T-helper 1 cell (primary cell): ENCODE measurements at places on chromosomes 1 and 21.
A peak's percentile ranks its signal among the peaks of the same experiment; 100 is the strongest.

DNA sequence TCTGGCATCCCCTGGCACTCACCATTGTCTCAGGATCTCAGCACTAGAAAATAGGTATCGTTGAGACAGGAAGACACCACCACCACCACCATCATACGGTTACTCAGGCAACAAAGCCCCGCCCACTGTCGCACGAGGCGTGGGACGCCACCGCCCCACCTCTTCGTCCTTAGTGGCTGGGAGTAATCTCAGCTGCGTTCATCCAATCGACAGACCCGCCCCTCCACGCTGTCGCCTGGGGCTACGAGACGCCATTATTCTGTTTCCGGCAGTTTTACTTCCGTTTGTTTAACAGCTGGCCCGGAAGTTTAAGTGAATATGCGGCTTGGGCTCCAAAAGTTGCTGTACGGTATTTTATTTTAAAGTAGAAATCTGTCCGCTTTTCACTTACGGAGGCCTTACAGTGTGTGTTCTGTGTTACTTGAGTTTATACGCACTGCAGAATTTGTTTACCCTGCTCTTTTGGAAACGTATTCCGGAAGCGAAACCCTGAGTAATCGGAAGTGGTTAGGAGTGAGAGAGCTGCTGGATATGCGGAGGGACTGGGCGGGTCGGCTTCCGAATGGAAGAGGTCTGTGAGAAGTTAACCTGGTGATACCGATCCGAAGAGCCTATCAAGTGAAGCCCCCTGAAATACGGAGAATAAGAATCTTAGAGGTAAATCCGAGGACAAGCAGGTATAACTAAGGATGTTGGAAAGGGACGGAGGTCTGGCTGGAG is at the start of the genes BLZF1 and NME7:
BLZF1 (plus strand) TSS at position 510 of the 720 bp plus-strand sequence. CDS start 1,328 bp downstream, outside the sequence.
NME7 (minus strand) TSS at position 112 of the 720 bp plus-strand sequence; CDS start at position 25, 87 bp downstream.
- DNase-seq = peak; percentile 95

- no peak for DNase-seq
Observed at GRCh38 chr1:24855474-24855873, 74.6 kb downstream of the RUNX3 start.

GRCh38 chr1:167668108-167668507 is 38.1 kb downstream of the RCSD1 start:
- no peak for DNase-seq

DNA sequence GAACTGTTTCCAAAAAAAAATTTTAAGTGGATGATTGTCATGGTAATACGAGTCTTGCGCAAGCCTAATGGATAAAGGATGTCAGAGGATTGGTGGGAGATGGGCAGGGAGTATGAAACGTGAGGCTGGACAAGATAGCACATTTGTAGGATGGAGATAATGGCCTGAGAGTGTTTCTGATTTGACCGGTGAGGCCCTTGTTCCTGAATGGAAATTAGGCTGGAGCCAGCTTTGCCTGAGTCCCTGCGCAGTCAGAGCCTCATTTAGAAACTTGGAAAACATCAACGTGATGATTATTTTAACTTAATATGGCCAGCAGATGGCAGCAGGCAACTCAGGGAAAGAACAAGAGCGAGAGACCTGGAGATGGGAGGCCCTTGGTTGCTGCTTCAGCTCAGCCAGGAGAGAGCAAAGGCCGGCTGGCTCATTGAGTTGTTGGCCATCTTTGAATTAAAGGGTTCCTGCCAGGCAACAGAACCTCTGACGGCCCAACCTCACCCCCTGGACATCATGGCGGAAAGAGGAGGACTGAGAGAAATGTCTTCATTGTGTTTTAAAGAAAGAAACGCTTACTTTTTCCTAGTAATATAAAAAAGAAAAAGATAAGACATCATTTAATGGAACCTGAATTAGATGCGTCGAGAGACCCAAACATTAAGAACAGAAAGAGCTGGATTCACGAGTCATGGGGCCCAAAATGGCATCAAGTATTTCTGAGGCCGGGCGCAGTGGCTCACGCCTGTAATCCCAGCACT is 80.3 kb downstream of the SELENOF start:
- DNase-seq = peak; percentile 54

GRCh38 chr1:221563476-221563921 is 178.4 kb downstream of the DUSP10 start:
- DNase-seq = no peak

DNA sequence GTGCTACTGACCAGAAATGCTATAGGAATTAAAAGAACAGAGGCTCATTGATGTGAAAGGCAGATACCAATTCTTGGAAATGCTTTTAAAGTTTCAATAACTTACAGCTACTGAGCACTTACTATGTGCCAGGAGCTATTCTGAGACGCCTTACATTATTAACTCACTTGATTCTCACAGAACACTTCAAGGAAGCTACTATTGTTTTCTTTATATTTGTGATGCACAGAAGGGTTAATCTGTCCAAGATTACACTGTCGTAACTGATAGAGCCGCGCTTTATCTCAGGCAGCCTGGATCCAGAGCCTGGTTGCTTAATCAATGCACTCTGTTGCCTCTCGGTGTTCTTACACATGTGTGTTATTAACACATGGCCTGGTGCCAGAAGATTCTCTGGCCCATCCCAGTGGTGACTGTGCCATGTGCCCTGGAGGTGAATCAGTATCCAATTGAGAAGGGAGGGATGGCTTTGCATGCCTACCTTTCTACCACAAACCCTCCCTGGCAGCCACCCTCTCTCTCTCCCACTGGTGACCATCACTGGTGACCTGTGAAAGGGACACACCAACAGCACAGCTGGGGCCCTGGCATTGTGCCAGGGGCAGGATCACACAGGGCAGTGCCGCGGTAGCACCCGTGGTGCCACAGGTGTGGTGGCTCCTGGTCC is 8.8 kb downstream of the FMO1 start:
- DNase-seq = no peak

DNA sequence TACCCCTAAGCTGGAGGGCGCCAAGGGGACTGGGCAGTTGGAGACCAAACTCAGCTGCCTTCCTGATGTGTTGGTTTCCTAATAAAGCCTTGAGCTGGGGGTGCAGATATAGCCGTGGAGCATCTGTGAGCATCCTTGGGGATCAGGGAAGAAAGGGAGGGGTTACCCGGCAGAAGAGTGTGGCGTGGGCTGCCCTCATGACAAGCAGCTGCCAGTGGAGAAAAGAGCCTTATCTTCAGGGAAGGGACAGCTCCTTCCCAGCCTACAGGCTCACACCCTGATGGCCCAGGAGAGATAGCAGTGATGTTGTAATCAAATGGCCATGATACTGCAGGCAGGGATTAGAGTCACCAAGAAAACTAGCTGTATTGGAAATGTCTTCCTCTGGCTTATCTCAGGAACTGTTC is 10.8 kb upstream of the NFASC start:
- DNase-seq = no peak

- no peak for DNase-seq
Observed at GRCh38 chr1:213606252-213606820, 381.4 kb upstream of the PROX1 start.

DNA sequence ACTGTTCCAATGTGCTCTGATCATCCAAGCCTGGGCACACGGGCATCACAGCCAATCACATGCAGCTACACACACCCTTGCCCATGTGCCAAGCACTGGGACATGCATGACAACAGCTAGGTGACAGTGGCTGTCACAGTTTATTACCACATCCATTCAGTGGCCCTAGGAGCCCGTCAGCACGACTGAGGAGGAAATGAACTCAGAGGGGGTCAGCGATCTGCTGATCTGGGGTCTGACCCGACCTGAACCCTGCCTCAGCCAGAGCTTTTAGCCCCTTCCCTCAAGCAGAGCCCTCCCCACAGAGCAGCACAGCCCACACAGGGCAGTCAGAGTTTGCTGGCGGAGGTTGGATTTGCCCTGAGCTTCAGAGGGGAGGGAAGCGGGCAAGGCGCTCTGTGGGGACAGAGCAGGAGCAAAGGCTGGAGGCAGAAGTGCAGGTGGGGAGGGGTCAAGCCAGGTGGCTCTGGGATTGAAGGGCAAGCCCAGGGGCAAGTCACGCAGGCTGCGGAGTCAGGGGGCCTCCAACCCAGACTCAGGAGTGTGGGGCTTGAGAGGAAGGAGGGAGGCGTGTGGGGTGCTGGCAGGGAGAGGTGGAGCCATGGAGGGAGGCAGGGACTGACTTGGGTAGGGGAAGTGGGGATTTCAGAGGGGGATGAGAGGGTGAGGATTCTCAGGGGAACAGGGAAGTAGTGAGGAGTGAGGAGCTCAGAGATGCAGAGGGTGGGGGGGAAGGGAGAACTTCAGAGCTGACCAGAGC is 10.4 kb downstream of the SH3BGRL3 start:
- DNase-seq = no peak

GRCh38 chr1:165915480-165915879 is 88.1 kb downstream of the UCK2 start:
- no peak for DNase-seq

GRCh38 chr1:230136453-230137336 is 69.7 kb downstream of the GALNT2 start:
- no peak for DNase-seq

- no peak for DNase-seq
Observed at GRCh38 chr1:22788254-22788661, 77.6 kb downstream of the EPHB2 start.

- DNase-seq = no peak
Observed at GRCh38 chr1:211329764-211330201, 3.1 kb downstream of the TRAF5 start.

- DNase-seq = no peak
Observed at GRCh38 chr1:69794831-69795230, 227.1 kb downstream of the LRRC7 start.

- no peak for DNase-seq
Observed at GRCh38 chr1:6269720-6270400, 9.0 kb upstream of the GPR153 start.

GRCh38 chr1:223226271-223226670 is 83.2 kb upstream of the TLR5 start:
- DNase-seq = no peak

GRCh38 chr1:167431909-167432650 is 86.2 kb downstream of the CD247 start:
- no peak for DNase-seq

DNA sequence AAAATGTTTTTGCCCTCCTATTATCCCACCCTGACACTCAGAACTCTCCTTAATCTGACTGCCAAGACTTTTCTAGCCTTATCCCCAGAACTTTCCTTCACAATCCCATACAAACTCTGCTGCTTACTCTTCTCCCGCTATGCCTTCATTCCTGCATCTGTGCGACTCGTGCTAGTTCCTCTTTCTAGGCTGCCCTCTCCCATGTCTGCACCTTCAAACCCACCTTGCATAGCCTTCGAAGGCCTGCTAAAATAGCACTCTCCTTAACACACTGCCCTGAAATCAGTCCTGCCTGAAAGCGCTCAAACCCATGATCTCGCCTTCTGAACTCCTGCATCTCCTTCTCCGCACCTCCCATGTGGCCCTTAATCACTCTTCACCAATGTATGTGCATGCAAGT is 2.5 kb upstream of the NCF2 start:
- DNase-seq = no peak

GRCh38 chr1:37919277-37919676 is 27.6 kb downstream of the INPP5B start:
- no peak for DNase-seq

DNA sequence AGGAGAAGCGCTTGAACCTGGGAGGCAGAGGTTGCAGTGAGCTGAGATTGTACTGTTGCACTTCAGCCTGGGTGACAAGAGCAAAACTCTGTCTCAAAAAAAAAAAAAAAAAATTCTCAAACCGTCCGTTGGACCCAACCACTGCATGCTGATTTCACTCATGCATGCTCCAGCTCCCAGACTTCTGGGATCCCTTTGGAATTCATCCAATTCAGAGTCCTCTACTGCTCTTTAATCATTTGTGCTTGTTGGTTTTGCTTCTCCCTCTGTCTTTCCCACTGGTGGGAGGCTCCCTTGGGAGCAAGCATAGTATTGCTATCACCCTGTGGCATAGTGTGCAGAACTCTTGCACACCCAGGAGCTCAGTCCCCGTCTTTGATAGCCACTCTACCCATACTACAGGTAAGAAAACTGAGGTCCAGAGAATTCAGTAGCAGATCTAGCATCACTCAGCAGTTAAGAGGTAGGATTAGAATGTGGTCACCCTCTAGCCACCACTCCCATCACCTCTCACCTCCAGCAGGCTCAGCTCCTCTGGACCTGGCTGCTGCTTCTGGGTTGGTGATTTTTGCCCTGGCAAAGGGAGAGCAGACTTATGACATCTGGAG is 3.1 kb upstream of the LMNA start:
- no peak for DNase-seq

DNA sequence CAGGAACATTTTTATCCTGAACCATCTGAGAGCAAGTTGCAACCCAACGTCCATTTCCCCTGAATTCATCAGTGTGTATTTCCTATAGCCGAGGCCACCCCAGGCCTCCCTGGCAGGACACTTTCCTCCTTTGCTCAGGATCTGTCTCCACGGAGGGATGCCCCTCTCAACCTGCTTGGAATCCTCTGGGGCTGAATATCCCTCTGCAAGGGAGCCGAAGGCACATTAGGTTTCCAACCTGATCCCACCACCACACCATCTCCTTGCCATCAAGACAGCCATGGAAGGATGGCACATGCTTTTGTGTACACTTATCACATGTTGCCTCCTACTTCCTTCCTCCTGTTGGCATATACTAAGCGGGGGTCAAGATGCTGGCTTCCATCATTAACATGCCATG is 74.8 kb upstream of the EDN2 start:
- no peak for DNase-seq

- no peak for DNase-seq
Observed at GRCh38 chr1:18900303-18900841, 2.0 kb downstream of the ALDH4A1 start.
